Tibial artery (tissue), 4 donors: ENCODE measurements at places on chromosomes 7 and 10.

DNA sequence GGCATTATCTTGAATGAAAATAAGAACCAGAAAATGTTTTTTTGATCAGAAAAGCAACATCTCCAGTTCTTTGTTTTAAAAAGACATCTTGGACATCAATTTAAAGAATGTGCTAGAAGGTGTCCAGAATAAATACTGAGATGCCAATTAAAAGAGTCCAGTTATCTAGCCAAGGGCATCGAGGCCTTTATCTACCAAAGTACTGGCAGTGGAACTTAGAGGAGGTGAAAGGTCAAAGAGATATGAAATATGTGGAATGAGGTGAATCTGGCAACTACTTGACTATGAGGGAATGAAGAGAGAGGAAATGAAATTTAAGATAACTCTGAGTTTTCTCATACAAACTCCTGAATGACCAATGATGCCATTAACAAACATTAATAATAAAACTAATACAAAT lies 154.3 kb upstream of the GNAI1 start:
- DNase-seq = no peak
- no peak overlapping the region for H3K27ac ChIP-seq
- H3K4me3 ChIP-seq = no peak overlapping the region
- H3K36me3 ChIP-seq = no peaks in the 10 kb centered on the region

GRCh38 chr7:128310499-128310898 lies 33.2 kb downstream of the RBM28 start:
- DNase-seq = no peak
- H3K4me1 ChIP-seq = no peaks in the 10 kb centered on the region
- no peaks in the 10 kb centered on the region for H3K27me3 ChIP-seq

- no peak overlapping the region for H3K4me3 ChIP-seq
- H3K4me1 ChIP-seq = no peaks in the 10 kb centered on the region
- H3K36me3 ChIP-seq = no peaks in the 10 kb centered on the region
- no peak overlapping the region for H3K27ac ChIP-seq
- no peaks in the 10 kb centered on the region for H3K27me3 ChIP-seq
Observed at GRCh38 chr7:69996121-69996520, 397.8 kb downstream of the AUTS2 start.

DNA sequence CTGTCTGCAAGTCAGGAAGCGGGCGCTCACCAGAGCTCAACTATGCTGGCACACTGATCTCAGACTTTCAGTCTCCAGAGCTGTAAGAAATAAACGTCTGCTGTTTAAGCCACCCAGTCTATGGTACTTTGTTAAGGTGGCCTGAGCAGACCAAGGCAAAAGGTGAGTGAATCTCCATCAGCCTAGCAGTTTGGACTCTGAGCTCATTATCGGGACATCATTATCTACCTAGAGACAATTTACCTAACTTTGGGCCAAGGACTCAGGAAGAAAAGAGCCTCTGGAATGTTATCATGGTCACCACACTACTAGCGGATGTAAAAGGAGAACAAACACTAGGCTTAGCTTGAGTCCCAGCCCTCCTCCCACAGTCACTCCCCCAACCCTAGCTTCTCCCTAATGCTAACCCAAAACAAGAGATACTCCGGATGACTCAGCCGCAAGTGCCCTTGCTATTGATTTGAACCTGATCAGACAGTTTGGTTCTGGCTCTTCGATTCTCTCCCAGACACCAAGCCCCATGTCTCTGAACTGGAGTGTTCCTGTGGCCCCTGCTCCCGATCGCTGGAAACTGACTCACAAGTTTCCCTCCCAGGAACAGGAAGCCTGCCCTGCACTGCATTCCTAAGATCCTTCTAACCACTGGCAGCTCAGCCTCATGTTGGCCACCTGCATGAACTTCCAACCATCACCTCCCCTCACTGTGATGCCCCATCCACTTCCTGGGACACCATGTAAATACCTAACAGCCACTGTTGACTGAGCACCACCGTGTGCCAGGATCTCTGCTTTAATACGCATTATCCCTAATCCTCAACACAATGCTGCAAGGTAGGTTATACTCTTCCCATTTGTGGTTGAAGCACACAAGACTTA lies 34.5 kb downstream of the CREB3L2 start:
- peak overlapping the region; percentile 79 for H3K27ac ChIP-seq
- no peak for DNase-seq
- no peaks in the 10 kb centered on the region for H3K4me1 ChIP-seq
- no peaks in the 10 kb centered on the region for H3K27me3 ChIP-seq

DNA sequence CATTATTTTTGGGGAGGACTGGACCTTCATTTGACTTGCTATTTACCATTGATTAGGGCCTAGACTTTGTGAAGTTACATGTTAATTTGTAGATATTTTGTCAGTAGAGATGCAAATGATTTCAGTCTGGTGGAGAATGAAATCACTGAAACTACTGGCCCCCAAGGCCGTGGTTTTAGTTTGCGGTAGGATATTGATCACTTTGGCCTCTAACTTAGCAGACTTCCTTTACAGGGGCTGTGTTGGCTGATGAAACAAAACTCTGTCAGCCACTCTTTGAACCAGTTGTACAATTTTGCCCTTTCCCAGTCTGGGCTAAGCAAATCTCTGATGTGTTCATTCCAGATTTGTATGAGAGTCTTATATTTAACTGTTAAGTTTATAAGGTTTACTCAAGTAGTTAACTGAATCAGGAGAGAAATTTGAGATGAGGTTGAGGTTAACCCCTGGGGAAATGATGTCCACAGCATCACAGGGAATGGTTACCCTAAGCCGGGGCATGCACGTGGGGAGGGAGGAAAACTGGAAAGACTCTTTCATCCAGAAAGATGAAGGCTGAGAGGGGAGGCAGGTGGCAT lies 105.7 kb upstream of the INSIG1 start:
- peaks cover 5% of the 10 kb centered on the region for H3K4me1 ChIP-seq
- H3K27ac ChIP-seq = no peak overlapping the region
- no peak for DNase-seq
- no peaks in the 10 kb centered on the region for H3K27me3 ChIP-seq
- no peaks in the 10 kb centered on the region for H3K36me3 ChIP-seq

GRCh38 chr7:150970424-150970823 lies 7.7 kb downstream of the KCNH2 start:
- no peak for DNase-seq
- H3K27me3 ChIP-seq = peaks cover 74% of the 10 kb centered on the region
- H3K27ac ChIP-seq = no peak overlapping the region
- H3K36me3 ChIP-seq = no peaks in the 10 kb centered on the region
- no peak overlapping the region for H3K4me3 ChIP-seq

DNA sequence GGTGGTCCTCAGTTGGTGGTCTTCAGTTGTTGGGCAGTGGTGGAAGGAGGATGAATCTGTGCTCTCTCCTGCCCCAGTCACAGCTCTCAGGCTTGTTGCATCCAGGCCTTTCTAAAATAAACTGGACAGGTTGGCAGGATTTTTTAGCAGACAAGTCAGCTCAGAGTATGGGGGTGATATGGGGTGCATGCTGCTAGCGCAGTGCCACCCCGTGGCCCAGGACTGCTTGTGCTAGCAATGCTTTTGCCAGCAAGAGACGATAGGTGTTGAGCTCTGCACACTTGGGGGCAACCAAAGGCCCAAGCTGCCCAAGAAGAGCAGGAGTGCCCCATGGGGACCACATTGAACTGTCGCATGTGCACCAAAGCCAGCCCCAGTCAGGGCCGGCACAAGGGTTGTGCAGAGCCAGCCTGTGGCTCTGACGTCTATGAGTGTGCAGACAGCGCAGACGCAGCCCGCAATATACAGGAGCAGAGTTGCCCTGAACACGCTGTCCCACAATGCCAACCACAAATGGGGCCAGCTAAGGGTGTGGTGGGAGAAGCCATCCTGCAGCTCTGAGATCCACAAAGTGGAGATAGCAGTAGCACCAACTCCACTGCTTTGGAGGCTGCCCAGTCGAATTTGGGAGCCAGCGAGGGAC lies 49.8 kb upstream of the PDSS1 start:
- H3K27me3 ChIP-seq = no peaks in the 10 kb centered on the region
- no peaks in the 10 kb centered on the region for H3K36me3 ChIP-seq
- no peak overlapping the region for H3K4me3 ChIP-seq
- H3K27ac ChIP-seq = no peak overlapping the region
- no peak for DNase-seq

DNA sequence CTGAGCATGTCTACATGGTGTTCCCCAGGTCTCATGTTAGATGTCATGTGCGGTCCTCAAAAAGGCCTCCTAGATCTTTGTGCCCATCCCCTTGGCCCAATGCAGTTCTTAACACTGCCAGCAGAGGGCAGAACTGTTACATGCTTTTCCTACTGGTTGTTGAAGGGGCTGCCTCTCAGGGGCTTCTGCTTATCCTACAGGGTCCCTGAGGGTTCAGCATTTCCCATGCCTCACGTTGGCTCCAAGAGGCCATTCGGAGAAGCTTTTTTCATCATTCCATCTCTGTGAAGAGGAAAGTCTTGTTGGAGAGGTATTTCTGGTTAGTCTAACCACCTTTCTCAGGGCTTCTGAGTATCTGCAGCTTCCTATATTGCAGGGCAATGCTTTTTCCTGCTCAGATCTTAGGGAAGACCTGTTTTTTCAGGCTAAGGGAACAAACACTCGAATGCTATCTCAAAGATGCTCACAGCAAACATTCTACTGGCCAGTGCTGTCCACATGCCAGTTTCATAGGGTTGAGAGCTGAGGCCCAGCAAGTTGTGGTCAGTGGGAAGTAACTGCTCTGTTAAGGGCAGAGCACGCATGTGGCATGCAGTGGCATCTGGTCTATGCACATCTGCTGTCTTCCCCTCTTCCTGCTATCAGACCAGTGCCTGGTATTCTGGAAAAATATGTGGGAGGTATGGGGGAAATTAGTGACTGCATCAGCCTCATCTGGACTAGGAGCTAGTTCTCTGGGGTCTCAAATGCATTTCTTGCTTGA lies 31.5 kb downstream of the MBL2 start:
- H3K27me3 ChIP-seq = no peaks in the 10 kb centered on the region
- no peaks in the 10 kb centered on the region for H3K4me1 ChIP-seq
- no peak overlapping the region for H3K27ac ChIP-seq
- no peak for DNase-seq
- H3K36me3 ChIP-seq = no peaks in the 10 kb centered on the region

GRCh38 chr10:36556468-36556867 lies 568.9 kb upstream of the ANKRD30A start:
- no peaks in the 10 kb centered on the region for H3K4me1 ChIP-seq
- H3K27ac ChIP-seq = no peak overlapping the region
- no peaks in the 10 kb centered on the region for H3K36me3 ChIP-seq
- H3K4me3 ChIP-seq = no peak overlapping the region
- no peak for DNase-seq

GRCh38 chr10:110115784-110116520 lies 91.5 kb upstream of the MXI1 start:
- peaks cover 45% of the 10 kb centered on the region for H3K36me3 ChIP-seq
- H3K27ac ChIP-seq = no peak overlapping the region

- no peaks in the 10 kb centered on the region for H3K36me3 ChIP-seq
- peaks cover 21% of the 10 kb centered on the region for H3K4me1 ChIP-seq
- H3K27ac ChIP-seq = no peak overlapping the region
- H3K4me3 ChIP-seq = no peak overlapping the region
- no peak for DNase-seq
Observed at GRCh38 chr10:110409926-110410325, 87.8 kb upstream of the DUSP5 start.

DNA sequence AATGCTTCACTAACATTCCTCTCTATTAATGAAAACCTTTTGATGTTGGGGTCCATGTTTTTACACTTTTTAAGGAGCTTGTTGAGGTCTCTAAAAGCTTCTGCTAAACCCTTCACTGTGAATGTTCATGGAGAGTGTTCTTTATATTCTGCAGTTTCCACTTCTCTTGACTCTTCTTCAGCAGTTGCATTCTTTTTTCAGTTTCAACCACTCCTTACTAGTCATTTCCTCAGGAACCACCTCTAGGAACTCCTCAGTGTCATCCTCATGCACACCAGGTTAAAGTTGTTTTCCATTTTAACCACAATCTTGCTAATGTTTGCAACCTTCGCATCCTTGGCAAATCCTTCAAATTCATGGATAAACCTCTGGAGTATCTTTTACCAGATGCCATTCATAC lies 821.6 kb downstream of the ANKRD7 start:
- H3K27me3 ChIP-seq = no peaks in the 10 kb centered on the region
- H3K36me3 ChIP-seq = no peaks in the 10 kb centered on the region
- H3K4me1 ChIP-seq = peaks cover 17% of the 10 kb centered on the region
- H3K27ac ChIP-seq = no peak overlapping the region
- no peak overlapping the region for H3K4me3 ChIP-seq

GRCh38 chr7:123823898-123824753 lies 20.8 kb upstream of the HYAL4 start:
- no peaks in the 10 kb centered on the region for H3K36me3 ChIP-seq
- H3K27me3 ChIP-seq = no peaks in the 10 kb centered on the region
- DNase-seq = no peak

DNA sequence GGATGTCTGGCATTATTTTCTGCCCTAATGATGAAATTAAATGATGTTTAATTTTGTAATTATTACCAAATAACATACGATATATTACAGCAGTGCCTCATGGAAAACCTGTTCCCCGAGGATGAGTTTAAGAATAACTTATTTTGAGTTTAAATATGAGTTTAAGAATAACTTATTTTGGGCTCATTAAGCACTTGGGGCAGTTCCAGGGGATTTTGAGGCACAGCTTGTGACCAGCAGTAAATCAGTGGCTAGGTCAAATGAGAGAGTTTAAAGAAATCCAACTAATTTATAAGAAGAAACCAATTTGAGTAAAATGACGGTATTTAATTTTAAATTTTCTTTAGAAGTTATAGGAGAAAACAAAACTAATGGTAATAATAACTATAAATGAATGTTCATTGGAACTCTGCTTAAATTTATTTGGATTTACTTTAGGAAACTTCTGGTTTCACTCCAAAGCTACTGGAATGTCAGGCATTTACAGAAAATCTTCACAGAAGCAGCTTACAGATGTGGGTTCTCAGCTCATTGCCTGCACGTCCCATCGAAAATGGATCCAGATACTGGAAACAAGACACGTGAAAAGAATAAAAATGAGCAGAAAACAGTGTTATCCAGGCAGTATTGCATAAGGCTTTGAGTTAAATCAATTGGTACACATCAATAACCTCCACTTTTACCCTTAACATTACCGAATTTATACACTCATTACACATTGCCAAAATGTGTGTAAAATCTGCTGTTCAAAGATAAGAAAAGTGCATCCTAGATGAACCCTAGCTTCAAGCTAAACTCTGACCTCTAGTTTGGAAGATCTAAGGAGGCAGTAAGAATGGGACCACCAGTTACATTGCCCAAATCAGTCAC lies 784.5 kb upstream of the IGFBP3 start:
- no peak overlapping the region for H3K27ac ChIP-seq
- H3K4me3 ChIP-seq = no peak overlapping the region
- no peaks in the 10 kb centered on the region for H3K27me3 ChIP-seq
- DNase-seq = no peak

- no peak for DNase-seq
- no peak overlapping the region for H3K27ac ChIP-seq
- no peaks in the 10 kb centered on the region for H3K27me3 ChIP-seq
- peaks cover 13% of the 10 kb centered on the region for H3K36me3 ChIP-seq
- no peak overlapping the region for H3K4me3 ChIP-seq
Observed at GRCh38 chr7:91876391-91877133, 3.9 kb downstream of the MTERF1 start.
